Right ventricle myocardium superior (tissue), 1 donor: ENCODE measurements at places on chromosomes 16 and 17. TPM values are rescaled to one million over a fixed set of nuclear protein-coding genes. Genes with fewer than 3 reads are reported as not detected.

SEC14L1 gene
- 63.9 TPM for total RNA-seq

KRT24 gene
- total RNA-seq: not detected

EFCAB13 gene
- total RNA-seq: 3.0 TPM

TMEM88 gene
- total RNA-seq: 32.4 TPM

XAF1 gene
- 16.6 TPM for total RNA-seq

MYH2 gene
- total RNA-seq: not detected

ALOX15B gene
- not detected for total RNA-seq

TPSD1 gene
- total RNA-seq: 0.51 TPM

PRCD gene
- total RNA-seq: 4.0 TPM

TP53TG3 gene
- total RNA-seq: 0.67 TPM

CLEC3A gene
- not detected for total RNA-seq

GSG1L2 gene
- total RNA-seq: not detected

PMFBP1 gene
- 0.19 TPM for total RNA-seq

TEKT3 gene
- 0.43 TPM for total RNA-seq

GAS7 gene
- total RNA-seq: 72.1 TPM

GRB7 gene
- 2.2 TPM for total RNA-seq

LAT gene
- 2.4 TPM for total RNA-seq

MMP28 gene
- total RNA-seq: 1.2 TPM

NPIPB9 gene
- 0.19 TPM for total RNA-seq

ATP6V0D1 gene
- total RNA-seq: 59.9 TPM

SUPT4H1 gene
- 59.2 TPM for total RNA-seq

PHB1 gene
- total RNA-seq: 236 TPM

GINS2 gene
- total RNA-seq: 0.81 TPM

MT4 gene
- not detected for total RNA-seq

OR1A2 gene
- total RNA-seq: not detected

TMEM235 gene
- not detected for total RNA-seq

TBC1D3G gene
- not detected for total RNA-seq

MYH10 gene
- 31.5 TPM for total RNA-seq

TBC1D3H gene
- total RNA-seq: not detected

CHTF8 gene
- total RNA-seq: 52.5 TPM

HOXB9 gene
- not detected for total RNA-seq

HIC1 gene
- total RNA-seq: 19.3 TPM

COL1A1 gene
- total RNA-seq: 28.1 TPM
